ENCODE measurements at places on chromosomes 2 and 18.

DNA sequence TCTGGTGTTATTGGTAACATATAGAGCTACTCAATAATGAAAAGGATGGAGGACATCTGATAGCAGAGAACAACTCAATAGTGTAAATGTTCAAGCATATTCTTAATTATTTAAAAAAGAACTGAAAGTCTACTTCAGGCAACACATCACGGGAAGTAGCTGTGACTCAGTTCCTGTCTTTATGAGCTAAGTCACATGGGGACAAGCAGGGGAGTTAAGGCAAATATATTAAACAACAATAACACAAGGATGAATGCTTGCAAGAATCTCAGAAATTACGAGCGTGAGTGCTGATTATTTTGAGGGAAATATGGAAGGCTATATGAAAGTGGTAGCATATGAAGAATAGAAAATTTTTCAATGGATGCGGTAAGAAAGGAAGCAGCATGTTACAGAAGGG lies 4.0 kb upstream of the HNMT start:
- DNase-seq, result no peak

DNA sequence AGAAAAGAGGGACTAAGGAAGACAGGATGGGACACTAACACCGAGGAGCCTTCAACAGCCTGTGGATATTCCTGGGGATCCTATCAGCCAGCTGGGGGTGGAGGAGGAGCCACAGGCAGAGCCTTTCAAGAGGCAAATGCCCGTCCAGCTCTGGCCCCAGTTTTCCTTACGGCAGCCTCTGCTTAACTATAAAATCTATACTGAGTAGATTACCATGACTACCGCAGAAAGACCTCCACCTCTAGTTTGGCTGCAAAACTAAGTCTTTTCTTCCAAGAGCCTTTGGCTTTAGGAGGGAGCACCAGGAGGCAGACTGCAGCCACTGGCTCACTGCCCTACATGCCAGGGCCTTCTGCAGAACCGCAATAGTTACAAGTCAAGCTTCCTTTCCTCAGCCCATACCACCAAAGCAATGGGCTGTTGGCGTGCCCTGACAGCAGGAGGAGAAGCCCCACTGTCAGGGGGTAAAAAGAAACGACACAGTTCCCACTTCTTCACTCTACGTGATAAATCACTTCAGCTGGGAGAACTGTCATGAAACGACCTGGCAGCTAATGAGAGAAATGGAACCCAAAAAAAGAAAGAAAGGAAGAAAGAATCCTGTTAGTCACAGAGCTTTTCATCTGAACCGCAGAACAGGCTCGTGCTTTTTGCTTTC lies 25.1 kb upstream of the CREB1 start:
- DNase-seq, result no peak

- no peak for DNase-seq
Observed at GRCh38 chr2:49222975-49223528, 68.7 kb upstream of the FSHR start.

- DNase-seq, result no peak
Observed at GRCh38 chr18:8373486-8373885, 235.8 kb upstream of the RAB12 start.

- DNase-seq, result no peak
Observed at GRCh38 chr2:39476524-39476923, 39.4 kb upstream of the MAP4K3 start.

All from stimulated activated CD4-positive, alpha-beta T cell treated with anti-CD3 and anti-CD28 coated beads, Interleukin-1b, Interleukin-23, amount 100 ng/mL, for 24 hours (primary cell).